ENCODE measurements at places on chromosomes 12 and 14. TPM values are rescaled to one million over a fixed set of nuclear protein-coding genes. Genes with fewer than 3 reads are reported as not detected.

Gene CNTN1
- polyA plus RNA-seq, result 16.0 TPM

Gene GOLT1B
- 36.0 TPM for polyA plus RNA-seq

Gene KRT79
- not detected for polyA plus RNA-seq

Gene HHIPL1
- polyA plus RNA-seq, result 2.7 TPM

Gene CCDC175
- not detected for polyA plus RNA-seq

Gene RHOF
- 1.2 TPM for polyA plus RNA-seq

Gene ZNF385A
- polyA plus RNA-seq, result 16.2 TPM

Gene CIDEB
- 21.1 TPM for polyA plus RNA-seq

Gene PPM1A
- polyA plus RNA-seq, result 42.8 TPM

Gene TRPV4
- polyA plus RNA-seq, result 0.99 TPM

Gene NPAS3
- 4.6 TPM for polyA plus RNA-seq

Gene ATXN7L3B
- polyA plus RNA-seq, result 47.3 TPM

Gene DDX47
- 55.2 TPM for polyA plus RNA-seq

Gene LRRC10
- not detected for polyA plus RNA-seq

Gene PMEL
- 16.2 TPM for polyA plus RNA-seq

Gene POTEG
- polyA plus RNA-seq, result not detected

Gene NRXN3
- polyA plus RNA-seq, result 1.9 TPM

Gene BIN2
- 3.0 TPM for polyA plus RNA-seq

Gene RERGL
- polyA plus RNA-seq, result 0.61 TPM

Gene SYNE3
- 12.7 TPM for polyA plus RNA-seq

Gene PLBD1
- 27.2 TPM for polyA plus RNA-seq

Gene TAS2R20
- 0.89 TPM for polyA plus RNA-seq

Gene IL23A
- 0.68 TPM for polyA plus RNA-seq

Gene PTGER2
- 2.4 TPM for polyA plus RNA-seq

Gene DHRS2
- not detected for polyA plus RNA-seq

Gene TAS2R10
- 1.1 TPM for polyA plus RNA-seq

Gene TAS2R30
- polyA plus RNA-seq, result not detected

Gene FOXG1
- polyA plus RNA-seq, result not detected

Gene AMHR2
- polyA plus RNA-seq, result 0.09 TPM

Gene FGF23
- 0.14 TPM for polyA plus RNA-seq

Gene TMEM132D
- polyA plus RNA-seq, result 0.63 TPM

Gene TMCC3
- polyA plus RNA-seq, result 23.8 TPM

All from muscle of leg (tissue), 16 donors.